ENCODE measurements at places on chromosomes 7 and 10.

- DNase-seq, result no peak
Measured at GRCh38 chr7:57204411-57204811, 72.2 kb upstream of the ZNF479 start.

- DNase-seq, result peak; percentile 95
Measured at GRCh38 chr7:3754493-3755341, 453.7 kb downstream of the SDK1 start.

DNA sequence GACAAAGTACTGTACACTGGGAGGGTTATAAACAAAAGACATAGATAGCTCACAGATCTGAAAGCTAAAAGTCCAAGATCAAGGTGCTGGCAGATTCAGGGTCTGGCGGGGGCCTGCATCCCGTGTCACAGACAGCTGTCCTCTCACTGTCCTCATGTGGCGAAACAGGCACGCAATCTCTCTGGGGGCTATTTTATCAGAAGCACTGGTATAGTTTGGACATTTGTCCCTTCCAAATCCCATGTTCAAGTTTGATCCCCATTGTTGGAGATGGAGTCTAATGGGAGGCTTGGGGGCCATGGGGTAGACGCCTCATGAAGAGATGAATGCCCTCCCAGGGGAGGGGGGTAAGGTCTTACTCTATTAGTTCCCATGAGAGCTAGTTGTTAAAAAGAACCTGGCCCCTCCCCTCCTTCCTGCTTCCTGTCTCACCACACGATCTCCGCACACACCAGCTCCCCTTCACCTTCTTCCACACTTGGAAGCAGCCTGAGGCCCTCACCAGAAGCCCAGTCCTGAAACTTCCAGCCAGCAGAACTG is 72.5 kb upstream of the UCN3 start:
- DNase-seq, result peak; percentile 63

- no peak for DNase-seq
Measured at GRCh38 chr7:43078794-43079193, 33.7 kb upstream of the HECW1 start.

- DNase-seq, result peak; percentile 79
Measured at GRCh38 chr7:134890246-134891240, 95.8 kb upstream of the AGBL3 start.
